Right ventricle myocardium inferior (tissue), 1 donor: ENCODE measurements at places on chromosomes 2 and 18. TPM values are rescaled to one million over a fixed set of nuclear protein-coding genes. Genes with fewer than 3 reads are reported as not detected.

The SCYGR4 gene
- total RNA-seq, result not detected

The ASXL3 gene
- 3.2 TPM for total RNA-seq

The SH3RF3 gene
- total RNA-seq, result 8.0 TPM

The ALKAL2 gene
- 0.62 TPM for total RNA-seq

DNA sequence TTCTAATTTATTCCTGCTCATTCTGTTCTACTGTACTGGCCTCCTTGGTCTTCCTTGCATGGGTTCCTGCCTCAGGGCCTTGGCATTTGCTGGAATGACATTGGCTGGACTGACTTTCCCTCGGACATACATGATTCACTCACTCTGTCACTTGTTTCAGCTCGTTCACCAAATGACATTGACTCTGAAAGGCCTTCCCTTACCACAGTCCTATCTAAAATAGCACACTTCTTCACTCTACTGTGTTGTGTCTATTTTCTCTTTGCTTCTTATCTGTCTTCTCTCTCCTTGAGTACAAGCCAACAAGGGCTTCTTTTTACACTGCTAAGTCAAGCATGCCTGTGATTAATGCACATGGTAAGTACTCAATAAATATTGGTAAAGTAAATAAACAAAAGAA, 65.6 kb downstream of the SCG2 start:
- no peak for DNase-seq

GRCh38 chr2:12399240-12399639, 317.5 kb upstream of the TRIB2 start:
- no peak for DNase-seq

GRCh38 chr2:79619442-79619841, 106.6 kb downstream of the CTNNA2 start:
- no peak for DNase-seq

GRCh38 chr2:80298954-80299353, 5.6 kb downstream of the LRRTM1 start:
- DNase-seq, result no peak

- DNase-seq, result no peak
Observed at GRCh38 chr18:23137788-23138216, 2.5 kb downstream of the CABLES1 start.

- no peak for DNase-seq
Observed at GRCh38 chr2:5370158-5370557, 322.0 kb upstream of the SOX11 start.

DNA sequence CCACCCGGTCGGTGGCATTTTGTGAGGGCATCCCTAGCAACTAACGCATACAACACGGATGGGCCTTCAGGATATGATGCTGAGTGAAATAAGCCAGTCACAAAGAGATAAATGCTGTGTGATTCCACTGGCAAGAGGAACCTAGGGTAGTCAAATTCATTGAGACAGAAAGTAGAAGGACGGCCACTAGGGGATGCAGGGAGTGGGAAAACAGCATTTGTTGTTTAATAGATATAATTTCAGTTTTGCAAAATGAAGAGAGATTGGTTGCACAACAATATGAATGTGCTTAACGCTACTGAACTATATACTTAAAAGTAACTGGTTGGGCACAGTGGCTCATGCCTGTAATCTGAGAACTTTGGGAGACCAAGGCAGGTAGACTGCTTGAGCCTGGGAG, 112.9 kb downstream of the AFF3 start:
- DNase-seq, result no peak

DNA sequence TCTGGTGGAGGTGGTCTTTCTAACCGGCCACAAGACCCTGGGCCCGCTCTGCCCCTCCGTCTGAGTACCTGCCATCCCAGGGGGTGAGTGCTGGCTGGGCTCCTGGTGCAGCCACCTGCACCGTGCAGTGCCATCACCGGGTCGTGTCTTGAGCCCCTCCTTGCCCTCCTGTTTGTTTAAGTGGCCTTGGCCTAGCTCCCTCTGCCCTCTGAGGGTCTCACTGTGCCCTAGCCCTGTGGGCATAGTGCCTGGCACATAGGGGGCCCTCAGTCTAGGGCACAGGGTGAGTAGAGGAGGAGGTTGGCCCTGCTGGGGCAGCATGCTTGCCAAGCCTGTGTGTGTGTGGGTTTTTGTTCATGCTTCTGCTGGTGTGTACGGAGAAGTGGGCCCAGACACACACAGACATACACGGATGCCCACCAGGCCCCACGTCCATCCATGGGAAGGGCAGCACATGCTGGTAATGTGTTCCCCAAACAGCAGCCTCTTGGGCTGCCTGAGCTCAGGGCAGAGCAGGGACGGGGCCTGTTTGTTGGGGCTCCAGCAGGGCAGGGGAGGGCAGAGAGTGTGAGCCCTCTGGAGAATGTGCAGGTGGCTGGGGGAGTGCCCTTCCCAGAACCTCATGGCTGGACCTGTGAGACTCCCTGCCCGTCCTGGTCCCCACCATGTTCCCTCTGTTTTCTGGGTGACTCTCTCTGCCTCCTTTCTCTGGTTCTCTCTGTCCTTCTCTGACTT, 94.6 kb downstream of the GLI2 start:
- DNase-seq, result no peak

GRCh38 chr2:143162997-143163396, 33.8 kb downstream of the ARHGAP15 start:
- no peak for DNase-seq

- DNase-seq, result no peak
Observed at GRCh38 chr2:183903026-183903425, 695.3 kb upstream of the ZNF804A start.

DNA sequence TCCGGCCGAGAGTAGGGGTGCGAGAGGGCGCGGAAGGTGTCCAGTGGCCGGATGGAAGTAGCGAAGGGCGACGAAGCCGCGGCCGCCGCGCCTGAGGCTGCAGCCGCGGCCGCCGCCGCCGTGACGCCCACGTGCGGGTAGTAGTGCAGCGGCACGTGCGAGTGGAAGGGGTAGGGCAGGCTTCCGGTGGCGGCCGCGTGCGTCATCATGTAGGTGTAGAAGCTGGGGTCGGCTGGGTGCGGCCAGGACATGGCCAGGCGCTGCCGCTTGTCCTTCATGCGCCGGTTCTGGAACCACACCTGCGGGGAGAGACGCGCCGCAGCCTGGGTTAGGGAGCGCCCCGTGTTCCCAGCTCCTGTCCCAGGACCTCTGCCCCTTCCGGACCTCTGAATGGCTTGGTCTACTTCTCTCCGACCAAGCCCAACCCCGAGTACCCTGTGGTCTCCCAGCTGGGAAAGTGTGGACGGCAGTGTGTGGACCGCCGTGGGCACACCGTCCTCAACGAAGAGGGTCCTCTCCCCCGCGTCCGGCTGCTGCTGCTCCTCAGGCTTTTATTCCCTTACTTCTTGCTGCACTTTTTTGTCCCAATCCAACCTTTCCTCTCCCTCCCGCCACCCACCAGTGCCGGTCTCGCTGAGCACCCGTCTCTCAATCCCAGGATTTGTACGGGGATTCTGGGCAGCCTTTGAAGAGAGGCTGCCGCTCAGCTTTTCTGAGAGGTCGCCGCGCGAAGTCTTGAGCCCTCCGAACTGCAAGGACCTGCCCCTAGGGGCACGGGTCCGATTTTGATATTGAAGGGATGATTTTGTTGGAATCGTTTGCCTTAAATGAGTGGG, 3.0 kb downstream of the EVX2 start:
- no peak for DNase-seq

GRCh38 chr2:224363281-224363680, 38.6 kb downstream of the FAM124B start:
- no peak for DNase-seq

DNA sequence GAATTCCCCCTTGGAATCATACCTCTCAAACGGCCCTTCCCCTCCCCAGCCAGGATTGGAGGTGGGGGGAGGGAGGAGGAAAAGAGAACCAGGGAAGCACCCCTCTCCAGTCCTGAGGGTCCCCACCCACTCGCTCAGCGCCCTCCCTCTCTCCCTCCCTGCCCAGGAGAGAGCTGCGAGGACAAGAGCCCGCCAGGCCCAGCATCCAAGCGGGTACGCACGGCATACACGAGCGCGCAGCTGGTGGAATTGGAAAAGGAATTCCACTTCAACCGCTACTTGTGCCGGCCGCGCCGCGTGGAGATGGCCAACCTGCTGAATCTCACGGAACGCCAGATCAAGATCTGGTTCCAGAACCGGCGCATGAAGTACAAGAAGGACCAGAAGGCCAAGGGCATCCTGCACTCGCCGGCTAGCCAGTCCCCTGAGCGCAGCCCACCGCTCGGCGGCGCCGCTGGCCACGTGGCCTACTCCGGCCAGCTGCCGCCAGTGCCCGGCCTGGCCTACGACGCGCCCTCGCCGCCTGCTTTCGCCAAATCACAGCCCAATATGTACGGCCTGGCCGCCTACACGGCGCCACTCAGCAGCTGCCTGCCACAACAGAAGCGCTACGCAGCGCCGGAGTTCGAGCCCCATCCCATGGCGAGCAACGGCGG, 14.4 kb downstream of the HOXD3 start:
- no peak for DNase-seq

GRCh38 chr2:207256476-207257207, 90.9 kb upstream of the KLF7 start:
- DNase-seq, result no peak

- no peak for DNase-seq
Observed at GRCh38 chr2:168731616-168732015, 70.8 kb upstream of the NOSTRIN start.

DNA sequence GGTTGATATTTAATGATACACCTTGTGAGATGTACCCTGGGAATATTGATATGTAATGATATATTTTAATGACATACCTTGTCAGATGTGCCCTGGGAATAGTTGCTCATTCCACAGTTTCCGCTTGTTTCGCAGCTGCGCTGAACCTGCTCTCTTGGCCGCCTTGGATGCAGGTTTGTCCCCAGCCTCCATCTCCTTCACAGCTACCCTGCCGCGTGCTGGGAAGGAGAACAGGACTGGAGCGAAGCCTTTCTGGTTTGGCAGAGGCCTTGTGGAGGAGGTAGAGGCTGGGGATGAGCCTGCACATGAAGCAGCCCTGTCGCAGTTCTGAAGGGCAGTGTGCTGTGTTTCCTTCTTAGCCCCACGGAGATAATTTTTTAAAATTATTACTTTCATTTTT, 14.6 kb downstream of the ATG4B start:
- no peak for DNase-seq
